ENCODE measurements at places on chromosomes 11 and 22.

- DNase-seq: no peak
Measured at GRCh38 chr22:20246368-20247009, 21.6 kb downstream of the RTN4R start.

- DNase-seq: peak; percentile 55
Measured at GRCh38 chr11:121417055-121417551, 35.0 kb upstream of the SORL1 start.

- DNase-seq: no peak
Measured at GRCh38 chr11:69855421-69855820, 36.2 kb upstream of the FGF3 start.

DNA sequence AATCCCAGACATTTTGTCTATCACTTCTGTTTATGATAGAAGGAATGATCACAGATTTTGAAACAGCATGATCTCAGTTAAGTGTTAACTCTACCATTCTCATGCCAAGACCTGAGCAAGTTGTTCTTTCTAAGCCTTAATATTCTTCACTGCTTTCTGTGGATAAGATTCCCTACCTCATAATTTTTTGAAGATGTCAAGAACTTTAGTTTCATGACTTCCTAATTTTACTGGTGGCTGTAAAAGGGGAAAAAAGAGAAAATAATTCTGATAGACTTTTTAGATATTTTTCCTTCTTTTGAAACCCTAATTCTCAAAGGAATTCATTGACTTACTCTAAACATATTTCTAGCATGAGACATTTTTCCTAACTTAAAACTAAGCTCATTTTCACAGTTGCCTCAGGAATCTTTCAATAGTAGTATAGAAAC, 520.0 kb upstream of the LUZP2 start:
- DNase-seq: no peak

DNA sequence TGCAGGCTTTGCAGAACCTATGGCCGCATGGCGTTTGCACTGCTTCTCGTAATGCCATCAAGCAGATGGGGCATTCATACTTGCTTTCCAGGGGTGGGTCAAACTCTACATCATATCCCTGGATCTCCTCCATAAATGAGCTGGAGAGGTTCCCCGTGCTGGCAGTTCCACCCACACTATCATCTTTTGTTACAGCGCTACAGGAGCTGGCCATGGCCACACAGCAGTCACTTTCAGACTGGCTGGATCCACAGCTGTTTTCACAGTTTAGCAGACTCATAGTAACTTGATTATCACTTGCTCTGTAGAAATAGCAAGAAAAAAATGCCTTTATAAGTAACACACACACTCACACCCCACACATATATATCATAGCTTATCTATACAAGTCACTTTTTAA, 8.8 kb downstream of the TRAF6 start:
- no peak for DNase-seq

DNA sequence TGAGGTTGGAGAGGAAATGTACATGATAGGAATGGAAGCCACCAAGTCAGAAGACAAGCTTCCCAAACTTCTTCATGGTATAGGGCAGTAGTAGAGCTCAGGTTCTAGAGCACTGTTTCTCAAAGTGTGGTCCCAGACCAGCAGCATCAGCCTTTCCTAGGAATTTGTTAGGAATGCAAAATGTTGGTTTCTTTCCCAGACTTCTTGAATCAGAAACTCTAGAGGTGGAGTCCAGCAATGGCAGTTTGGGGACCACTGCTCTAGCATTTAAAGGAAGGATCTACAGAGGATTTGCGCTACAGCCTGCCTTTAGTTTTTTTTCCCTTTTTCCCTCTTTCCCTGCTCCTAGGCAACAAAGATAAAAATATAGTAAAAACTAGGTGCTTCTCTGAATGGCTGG, 17.0 kb upstream of the MMP12 start:
- DNase-seq: no peak

DNA sequence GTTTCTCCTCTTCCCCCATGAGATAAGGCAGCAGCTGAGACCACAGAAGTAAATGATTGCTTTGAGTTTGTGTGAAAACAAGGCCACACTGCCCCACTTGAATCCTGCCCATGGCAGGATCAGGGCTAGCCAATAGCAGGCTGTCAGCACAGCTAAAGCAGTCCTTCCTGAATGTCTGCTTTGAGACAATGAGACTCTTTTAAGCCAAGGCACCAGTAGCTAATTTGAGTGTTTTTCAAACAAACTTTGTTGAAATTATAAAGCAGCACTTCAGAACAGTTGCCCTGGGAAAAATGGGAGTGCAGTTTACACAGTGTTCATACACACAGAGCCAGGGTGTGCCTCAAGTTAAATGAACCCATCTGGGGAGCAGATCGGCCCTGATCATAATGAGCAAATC, 103.5 kb upstream of the OR5AK2 start:
- no peak for DNase-seq

- DNase-seq: no peak
Measured at GRCh38 chr11:120170741-120171261, 32.9 kb upstream of the TRIM29 start.

GRCh38 chr11:33633251-33634003, 67.2 kb downstream of the C11orf91 start:
- no peak for DNase-seq

DNA sequence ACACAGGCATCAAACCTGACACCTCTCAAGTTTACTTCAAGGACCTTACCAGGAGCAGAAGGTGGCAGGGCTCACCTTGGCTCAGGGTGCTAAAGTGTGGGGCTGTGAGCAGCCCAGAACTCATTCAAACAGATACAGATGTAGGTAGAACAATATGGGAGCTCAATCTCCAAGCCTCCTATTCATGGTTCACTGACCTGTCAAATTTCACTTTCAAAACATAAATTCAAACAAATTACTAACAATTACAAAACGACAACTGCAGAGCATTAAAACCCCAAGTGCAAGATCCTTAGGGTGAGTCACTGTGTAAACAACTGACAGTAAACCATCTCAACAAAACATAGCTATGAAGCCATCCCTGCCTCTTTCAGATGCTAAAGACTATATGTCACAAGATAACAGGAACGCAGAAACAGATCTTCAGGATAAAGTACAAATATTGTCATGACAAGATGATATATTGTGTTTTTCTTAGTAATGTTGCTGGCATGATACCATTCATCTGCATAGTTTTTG, 303.5 kb upstream of the ANO3 start:
- DNase-seq: no peak
